ENCODE measurements at places on chromosomes 6 and 20.

GRCh38 chr6:110592765-110593164 is 116.4 kb upstream of the SLC22A16 start:
- DNase-seq = no peak

DNA sequence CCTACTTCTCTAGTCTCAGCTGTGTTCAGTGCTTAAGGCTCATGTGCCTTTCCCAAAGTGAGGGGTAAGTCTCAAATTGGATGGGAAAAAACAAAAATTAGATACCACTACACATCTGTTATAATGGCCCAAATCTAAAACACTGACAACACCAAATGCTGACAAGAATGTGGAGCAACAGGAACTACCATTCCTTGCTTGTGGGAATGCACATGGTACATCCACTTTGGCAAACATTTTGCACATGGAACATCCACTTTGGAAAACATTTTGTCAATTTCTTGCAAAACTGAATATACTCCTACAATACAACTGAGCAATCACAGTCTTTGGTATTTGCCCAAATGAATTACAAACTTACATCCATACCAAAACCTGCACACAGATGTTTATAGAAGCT is 109.3 kb downstream of the TENT5A start:
- no peak for DNase-seq

- no peak for DNase-seq
Measured at GRCh38 chr6:136734977-136735376, 57.3 kb downstream of the MAP3K5 start.

DNA sequence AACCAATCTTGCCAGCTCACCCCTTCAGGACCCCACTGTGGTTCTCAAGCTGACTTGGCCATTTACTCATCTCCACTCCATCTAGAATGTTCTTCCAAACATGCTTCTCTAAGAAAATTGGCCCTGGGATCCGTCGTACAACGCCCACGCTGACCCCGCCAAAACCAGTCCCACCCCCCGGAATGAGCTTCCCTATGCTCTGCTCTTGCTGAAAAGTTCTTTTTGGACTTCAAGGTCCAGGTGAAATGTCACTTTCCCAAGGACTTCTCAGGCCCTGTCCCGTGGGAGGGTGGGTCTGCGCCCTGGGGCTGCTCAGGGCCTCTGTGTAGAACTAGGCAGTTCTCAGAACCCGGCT is 9.9 kb downstream of the NOL4L start:
- DNase-seq = no peak

DNA sequence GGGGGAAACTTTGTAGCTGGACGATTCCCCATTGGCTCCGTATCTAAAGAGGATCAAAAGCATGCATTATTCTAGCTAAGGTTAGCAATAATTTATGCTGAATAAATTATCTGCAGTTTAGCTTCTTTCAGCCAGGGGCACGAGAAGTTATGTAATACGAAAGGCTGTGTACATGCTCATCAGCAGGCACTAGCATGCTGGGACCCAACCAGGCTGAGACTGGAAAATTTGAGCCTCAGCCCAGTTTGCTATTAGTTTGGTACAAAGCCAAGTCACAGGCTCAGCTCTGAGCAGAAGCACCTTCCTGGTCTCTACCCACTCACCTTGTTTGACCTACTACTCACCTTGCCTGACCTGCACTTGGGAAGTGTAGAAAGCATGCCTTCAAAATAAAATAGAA is 328.1 kb upstream of the ARID1B start:
- no peak for DNase-seq

DNA sequence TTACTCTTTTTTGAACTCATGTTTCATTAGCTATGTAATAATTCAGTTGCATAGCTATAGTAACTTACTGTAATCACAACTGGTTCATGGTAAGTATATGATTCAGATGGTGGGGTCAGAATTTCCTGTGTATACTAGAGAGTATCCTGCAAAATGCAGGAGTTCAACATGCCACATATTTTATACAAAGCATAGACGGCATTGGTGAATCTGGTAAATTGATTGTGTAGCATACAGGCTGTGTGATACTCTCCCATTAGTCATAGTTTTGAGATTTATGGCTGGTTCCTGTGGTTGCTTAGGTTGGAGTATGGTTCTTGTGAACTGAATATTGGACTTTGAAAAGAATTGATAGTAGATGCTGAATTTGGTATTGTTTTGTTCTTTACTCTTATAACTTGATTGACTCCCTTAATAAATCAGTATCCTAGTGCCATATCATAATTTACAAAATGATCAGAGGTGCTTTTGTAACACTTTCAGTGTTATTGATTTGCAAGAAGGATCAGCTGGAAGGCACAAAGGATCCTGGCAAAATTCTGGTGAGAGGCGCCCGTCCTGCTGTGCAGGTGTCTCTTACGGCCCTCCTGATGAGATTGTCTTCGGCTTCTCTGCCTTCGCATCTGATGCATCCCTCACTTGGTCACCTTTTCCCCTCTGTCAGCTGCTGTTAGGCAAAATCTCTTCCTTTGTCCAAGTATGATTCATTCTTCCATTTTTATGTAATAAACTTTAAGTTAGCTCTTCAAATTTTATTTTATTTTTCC is 22.6 kb downstream of the SNX9 start:
- no peak for DNase-seq

GRCh38 chr6:51865176-51865575 is 222.2 kb downstream of the PKHD1 start:
- no peak for DNase-seq

- DNase-seq = no peak
Measured at GRCh38 chr20:48298851-48299484, 513.7 kb upstream of the SULF2 start.

DNA sequence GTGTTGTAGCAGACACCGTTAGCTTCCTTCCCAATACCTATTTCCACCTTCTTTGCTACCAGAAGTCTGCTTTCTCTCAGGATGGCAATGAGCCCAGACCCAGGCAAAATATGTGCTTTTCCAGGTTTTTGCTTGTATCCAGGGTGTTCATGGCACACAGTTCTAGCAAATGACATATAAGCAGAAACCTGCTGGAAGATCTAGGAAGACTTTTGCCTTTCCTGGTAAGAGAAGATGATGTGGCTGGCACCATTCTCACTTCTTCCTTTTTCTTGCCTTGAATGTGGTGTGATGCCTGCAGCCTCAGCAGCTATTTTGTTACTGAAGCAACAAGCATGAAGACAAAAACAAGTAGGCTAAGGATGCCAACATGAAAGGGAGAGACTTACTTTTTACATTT is 19.2 kb upstream of the TBC1D22B start:
- DNase-seq = no peak

GRCh38 chr6:153831350-153832078 is 207.5 kb upstream of the OPRM1 start:
- no peak for DNase-seq

GRCh38 chr6:106886922-106887797 is 87.4 kb downstream of the CD24 start:
- no peak for DNase-seq
